ENCODE measurements at places on chromosomes 4 and X. TPM values are rescaled to one million over a fixed set of nuclear protein-coding genes. Genes with fewer than 3 reads are reported as not detected.

GRCh38 chr4:2858451-2859217 lies 15.0 kb downstream of the ADD1 start:
- DNase-seq: no peak

AKAP14 gene
- not detected for total RNA-seq

GRCh38 chr4:2848449-2848848 lies 4.8 kb downstream of the ADD1 start:
- no peak for DNase-seq

DHRSX gene
- total RNA-seq: 24.6 TPM

TMEM271 gene
- total RNA-seq: not detected

GRCh38 chrX:105527759-105528158 lies 294.6 kb upstream of the NRK start:
- no peak for DNase-seq

- no peak for DNase-seq
Measured at GRCh38 chrX:120664081-120664480, 34.2 kb upstream of the C1GALT1C1 start.

CXCL11 gene
- not detected for total RNA-seq

VSIG4 gene
- total RNA-seq: 48.9 TPM

C4orf17 gene
- not detected for total RNA-seq

DNA sequence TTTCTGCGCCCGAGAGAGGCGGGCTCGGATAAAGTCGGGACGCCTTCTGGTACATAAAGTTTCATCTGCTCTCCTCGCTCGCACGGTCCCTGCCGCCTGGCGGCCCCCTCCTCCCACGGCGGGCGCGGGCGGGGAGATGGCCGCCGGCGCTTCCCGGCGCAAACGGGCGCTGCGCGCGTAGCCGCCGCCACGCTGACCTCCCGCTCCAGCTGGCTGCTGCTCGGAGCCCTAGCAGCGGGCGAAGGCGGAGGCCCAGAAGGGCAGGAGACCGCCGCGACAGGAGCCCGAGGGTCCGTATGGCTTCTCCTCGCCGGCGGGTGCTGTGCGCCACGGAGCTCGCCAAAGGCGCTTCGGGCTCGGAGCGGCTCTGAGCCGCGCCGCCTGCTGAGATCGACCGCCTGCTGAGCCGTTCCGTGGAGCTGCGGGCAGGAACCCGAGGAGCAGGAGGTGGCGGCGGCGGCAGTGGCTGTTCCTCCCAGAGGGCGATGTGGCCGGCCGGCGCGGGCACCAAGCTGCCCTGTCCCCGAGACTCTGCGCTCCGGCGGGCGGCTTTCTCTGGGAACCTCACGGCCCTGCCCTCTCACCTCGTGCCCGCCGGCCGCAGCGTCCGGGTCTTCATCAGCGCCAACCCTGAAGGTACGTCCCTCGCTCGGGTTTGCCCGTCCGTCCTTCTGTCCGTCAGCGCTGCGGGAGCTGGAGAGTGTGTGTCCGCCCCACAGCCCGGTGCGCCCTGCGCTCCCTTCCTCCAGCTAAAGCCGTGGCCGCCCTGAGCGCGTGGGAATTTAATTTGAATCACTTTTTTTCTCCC lies at the start of gene NWD2:
Gene NWD2 (plus strand): TSS at position 161 of the 808 bp plus-strand sequence. CDS start 325 bp downstream, at position 486.
- DNase-seq: no peak

- DNase-seq: no peak
Measured at GRCh38 chrX:154382483-154383069, 3.5 kb downstream of the EMD start.

DNA sequence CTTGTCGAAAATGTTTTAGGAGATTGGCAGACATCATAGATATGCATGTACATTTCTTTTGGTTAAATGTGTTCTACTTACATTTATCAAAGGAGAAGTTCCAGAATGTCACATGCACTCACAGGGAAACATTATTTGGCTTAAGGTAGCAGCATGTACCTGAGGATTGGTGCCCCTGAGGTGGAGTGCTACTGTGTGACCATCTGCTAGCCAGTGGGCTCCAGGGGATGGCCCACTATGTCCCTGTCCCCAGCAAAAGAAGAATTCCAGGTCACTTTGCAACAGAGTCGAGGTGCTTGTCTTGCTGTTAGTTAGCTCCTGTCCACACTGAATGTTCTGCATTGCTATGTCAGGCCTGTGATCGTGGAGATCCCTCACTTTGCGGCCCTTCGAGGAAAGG lies 283.2 kb downstream of the ANK2 start:
- no peak for DNase-seq

RNF128 gene
- 2.6 TPM for total RNA-seq

DNA sequence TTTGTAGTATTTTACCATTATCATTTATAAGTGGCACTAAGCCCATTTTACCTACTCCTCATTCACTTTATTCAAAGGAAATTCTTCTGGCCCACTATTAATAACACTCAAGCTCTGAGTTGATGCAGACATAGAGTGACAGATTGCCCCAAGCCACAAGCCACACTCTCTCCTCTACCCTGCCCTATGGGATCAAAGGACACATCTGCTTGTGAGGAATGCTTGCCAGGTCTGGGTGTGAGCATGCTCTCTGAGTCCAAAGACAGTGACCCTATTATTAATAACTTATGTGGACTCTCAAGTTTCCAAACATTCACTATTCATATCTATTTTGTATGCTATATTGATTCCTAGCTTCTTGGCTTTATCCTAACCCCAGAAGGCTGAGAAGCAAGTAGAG lies 18.5 kb downstream of the ETNPPL start:
- DNase-seq: no peak

- no peak for DNase-seq
Measured at GRCh38 chr4:69224891-69225290, 10.3 kb upstream of the UGT2B11 start.

ENAM gene
- total RNA-seq: not detected

DNA sequence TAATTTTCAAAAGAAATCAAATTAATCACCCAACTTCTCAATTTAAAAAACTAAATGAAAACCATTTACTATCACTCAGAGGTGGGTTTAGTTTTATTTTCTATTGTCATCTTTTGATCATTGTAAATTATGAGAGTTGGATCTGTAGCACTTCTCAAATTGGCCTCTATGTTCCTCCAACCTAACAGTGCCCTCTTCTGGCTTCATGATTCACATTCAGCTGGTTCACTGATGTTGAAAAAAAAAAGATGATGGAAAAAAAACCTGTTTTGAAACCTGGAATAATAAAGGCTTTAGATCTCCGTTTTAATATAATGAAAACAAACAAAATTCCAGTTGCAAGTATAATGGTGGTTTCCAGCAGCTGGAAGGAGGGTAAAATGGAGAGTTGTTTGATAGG lies 2.4 kb upstream of the NBDY start:
- DNase-seq: no peak

DNA sequence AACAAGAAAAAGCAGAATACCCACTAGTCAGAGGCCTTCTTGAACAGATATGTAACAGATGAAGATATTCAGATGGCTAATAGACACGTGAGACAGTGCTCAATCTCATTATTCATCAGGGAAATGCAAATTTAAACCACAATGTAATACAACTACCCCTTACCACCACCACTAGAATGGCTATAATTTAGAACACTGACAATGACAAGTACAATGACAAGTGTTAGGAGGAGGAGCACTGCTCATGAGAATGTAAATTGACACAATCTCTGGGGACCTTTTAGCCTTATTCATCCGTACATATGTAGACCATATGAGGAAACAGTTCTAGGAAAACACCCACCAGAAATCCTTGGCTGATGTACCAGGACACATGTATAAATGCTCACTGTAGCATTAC lies 13.1 kb downstream of the ZNF81 start:
- no peak for DNase-seq

GRCh38 chr4:180900781-180901180 lies 1342.4 kb upstream of the TENM3 start:
- no peak for DNase-seq

DNA sequence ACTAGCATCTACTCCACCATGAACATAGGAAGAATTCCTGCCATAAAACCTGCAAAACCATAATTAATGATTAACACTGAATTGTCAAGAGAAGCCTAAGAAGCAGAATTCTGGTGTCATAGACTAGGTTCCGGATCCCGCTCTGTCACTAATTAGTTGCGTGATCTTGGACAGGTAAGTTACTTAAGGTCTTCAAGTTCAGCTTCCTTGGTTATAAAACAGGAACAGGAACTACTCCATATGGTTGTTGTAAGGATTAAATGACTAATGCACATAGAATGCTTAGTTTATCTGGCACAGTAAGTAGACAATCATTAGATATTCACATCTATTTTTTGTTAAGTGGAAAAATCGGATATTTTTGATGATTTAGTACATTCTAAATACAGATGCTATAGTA lies 14.3 kb downstream of the G3BP2 start:
- DNase-seq: no peak

LRP2BP gene
- total RNA-seq: 5.9 TPM

CFP gene
- total RNA-seq: 1.0 TPM

- DNase-seq: no peak
Measured at GRCh38 chr4:173213296-173213695, 44.7 kb downstream of the GALNT7 start.

GRCh38 chr4:150297861-150298474 lies 219.7 kb downstream of the DCLK2 start:
- DNase-seq: peak; percentile 35

MAGEC1 gene
- not detected for total RNA-seq

GASK1B gene
- 113 TPM for total RNA-seq

DNA sequence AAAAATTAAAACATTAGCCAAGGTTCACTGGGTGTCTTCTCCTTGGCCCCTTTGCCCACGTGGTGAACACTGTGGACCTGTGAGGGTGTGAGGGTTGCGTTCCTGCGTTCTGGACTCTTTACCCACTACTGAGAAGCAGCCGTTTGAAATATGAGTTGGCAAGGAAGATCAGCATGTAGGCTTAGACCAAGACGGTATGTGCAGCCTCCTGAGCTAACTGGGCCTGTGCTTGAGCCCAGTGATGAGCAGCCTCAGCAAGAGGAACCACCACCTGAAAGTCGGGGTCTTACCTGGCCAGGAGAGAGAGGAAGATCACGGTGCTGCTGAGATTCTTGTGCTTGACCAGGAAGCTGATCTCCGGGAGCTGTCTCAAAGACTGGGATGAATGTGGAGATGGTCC lies 19.5 kb downstream of the RGS12 start:
- no peak for DNase-seq

IL9R gene
- total RNA-seq: not detected

DNA sequence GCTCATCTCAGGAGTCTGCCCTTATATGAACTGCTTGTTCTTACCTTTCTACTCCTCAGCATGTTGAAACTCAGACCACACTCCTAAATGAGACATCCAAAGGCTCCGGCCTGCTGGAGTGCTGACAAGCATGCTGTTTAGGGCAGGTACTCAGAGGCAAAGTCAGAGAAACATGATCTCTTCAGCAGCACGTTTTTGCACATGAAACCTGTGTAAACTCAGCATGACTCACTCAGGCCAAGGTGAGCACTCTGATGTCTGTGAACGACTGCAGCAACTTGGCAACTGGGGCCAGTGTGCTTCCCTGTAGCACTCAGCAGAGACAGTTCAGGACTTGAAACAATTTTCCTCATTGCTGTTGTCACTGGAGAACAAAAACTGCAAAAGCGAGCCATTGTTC lies 109.6 kb downstream of the PACRGL start:
- DNase-seq: no peak

DNA sequence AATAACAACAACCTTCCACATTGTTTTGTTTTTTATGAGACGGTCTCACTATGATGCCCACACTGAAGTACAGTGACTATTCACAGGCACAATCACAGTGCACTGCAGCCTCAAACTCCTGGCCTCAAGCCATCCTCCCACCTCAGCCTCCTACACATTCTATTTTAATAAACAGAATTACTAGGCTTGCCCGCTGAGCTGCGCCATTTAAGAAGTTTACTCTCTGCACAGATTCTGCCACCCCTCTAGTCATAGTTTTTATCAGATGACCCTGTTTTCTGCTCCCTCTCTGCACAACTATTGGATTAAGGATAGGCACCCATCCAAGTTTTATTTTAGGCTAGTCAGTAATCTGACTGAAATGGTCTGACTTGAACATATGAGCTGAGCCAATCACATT lies 11.3 kb upstream of the COX18 start:
- DNase-seq: no peak

DNA sequence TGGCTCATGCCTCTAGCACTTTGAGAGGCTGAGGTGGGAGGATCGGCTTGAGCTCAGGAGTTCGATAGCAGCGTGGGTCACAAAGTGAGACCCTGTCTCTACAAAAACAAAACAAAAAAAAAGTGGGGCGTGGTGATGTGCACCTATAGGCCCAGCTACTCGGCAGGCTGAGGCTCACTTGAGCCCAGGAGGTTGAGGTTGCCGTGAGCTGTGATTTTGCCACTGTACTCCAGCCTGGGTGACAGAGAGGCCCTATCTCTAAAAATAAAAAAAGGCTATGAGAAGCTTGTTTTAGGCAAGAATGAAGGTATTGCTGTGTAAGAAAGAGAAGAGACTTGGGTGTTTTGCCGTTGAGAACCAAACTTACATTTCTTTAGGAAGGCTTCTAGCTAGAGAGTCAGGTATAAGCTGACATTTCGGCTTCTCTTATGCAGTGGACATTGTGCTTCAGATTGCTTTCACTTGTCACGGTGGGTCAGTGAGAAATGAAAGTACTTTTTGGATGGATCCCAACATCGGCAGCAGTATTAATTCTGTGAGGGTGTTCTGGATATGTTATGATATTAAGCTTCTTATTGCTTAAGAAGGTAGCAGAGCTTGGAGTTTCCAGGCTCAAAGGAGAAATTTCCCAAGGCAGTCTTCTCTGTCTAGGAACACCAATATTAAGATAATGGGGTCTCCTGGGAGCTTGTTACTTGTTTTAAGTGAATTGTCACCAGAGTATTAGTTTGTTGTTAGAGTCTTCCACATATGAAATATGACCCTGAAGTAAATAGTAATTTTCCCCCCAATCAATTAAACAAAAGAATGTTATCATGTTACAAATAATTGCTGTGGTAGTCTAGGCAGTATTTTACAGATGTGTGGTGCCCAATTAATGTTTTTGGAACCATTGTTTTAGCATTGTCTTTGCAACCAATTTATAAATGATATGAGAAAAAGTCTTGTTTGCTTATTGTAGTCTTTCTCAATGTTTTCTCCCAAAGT lies 17.6 kb downstream of the TMEM131L start:
- DNase-seq: no peak

USP51 gene
- total RNA-seq: 8.1 TPM

DNA sequence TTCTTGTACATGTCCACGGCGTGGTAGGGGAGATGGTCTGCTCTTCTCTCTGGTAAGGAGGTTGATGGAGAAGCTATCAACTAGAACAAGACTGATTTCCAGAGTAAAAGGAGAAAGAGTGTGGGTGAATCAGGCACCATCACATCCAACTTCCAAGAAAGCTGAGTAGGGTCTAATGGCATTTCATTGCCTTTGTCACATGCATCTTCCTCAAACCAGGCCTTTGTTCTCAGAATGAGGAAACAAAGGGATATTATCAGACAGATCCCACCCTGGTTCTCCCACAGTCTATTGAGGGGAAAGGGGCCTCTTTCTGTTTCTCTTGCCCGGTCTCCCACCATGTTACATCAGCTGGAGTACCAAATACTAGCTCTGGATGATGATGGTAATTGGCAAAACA lies 160.2 kb upstream of the RBPJ start:
- DNase-seq: no peak

CT45A2 gene
- total RNA-seq: not detected

KLHL13 gene
- total RNA-seq: 6.1 TPM

CENPVL2 gene
- not detected for total RNA-seq

- no peak for DNase-seq
Measured at GRCh38 chrX:111168314-111168713, 72.3 kb downstream of the PAK3 start.
